ENCODE measurements at places on chromosomes 2 and 18.

DNA sequence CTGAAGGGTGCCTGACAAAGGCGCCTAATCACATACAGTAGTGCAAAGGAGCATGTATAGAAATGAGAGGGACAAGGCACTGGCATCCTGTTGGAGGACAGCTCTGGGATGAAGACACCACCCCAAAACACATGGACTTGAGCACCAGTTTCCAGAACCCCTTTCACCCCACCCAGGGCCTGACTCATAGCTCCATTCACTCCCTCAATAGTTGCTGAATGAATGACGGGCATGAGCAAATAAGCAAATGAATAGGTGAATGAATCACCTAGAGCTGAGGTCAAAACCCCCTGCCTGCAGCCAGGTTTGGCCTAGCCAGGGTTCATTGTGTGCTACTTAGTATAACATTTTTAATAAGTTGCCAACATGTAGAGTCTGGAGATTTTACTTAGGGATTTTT, 66.3 kb downstream of the NRP2 start:
- no peak for DNase-seq

- no peak for DNase-seq
These were observed 250.6 kb downstream of the CD226 start for GRCh38 chr18:69697069-69697468.

GRCh38 chr18:24995755-24996154, 356.2 kb downstream of the ZNF521 start:
- no peak for DNase-seq

DNA sequence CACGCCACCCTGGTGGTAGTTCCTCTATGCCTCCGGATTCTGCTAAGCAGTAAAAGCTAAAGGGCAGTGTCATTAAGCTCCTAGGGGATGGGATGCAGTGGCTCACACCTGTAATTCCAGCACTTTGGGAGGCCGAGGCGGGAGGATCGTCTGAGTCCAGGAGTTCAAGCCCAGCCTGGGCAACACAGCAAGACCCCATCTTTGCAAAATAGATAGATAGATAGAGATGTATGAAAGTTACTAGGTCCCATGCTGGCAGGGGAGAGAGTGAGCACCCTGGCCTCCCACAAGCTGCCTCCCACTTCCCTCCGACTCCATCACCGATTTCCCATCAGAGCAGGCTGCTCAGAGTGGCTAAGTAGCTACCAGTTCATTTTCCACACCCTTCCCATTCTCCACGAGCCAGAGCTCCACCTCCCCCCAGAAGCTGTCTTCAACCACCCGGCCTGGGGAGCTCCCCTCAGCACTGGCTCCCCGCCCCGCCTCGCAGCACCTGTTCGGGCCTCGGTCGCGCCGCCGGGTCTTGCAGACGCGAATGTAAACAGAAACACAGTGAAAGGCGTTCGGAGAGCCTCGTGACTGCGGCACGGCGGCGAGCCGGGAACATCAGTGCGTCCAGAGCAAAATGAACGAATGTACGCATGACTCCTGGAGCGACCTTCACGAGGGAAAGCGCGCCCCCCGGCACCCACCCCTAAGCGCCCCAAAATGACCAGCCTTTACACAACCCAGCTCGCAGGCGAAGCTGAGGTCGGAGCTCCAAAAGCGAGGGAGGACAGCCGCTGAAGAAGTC, 598 bp upstream of the CEP68 start:
- no peak for DNase-seq

DNA sequence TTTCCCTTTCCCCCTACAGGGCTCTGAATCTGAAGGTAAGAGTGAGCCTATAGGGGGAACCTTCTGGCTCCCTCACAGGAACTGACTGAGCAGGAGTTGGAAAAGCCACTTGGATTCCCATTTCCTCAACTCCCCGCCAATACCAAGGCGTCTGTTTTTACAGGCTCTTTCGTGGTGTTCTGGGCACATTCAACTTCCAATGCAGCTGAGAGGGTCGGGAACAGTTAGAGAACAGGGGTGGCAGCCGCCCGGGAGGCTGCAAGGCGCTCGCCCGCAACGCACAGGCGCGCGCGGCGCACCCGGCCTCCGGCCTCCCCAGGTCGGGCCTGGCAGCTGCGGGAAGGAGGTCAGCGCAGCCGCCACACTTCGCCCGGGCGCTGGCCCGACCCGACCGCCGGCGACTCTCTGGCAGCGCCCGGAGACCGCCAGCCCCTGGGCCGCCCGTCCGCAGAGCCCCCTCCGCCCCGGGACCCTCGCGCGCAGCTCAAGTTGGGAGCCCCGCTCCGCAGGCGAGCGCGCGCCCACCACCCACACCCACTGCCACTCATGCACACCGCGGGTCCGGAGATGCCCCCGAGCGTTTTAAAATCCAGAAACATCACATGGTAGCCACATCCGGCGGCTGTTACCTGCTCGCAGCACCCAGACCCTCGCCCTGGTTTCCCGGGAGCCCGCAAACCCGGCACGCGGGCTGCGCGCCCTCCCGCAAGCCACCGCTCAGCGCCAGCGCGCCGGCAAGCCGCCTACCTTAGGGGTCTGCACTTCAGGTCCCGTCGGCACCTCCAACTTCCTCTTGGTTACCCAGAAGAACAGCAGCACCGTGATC, 816 bp downstream of the GALNT14 start:
- DNase-seq = no peak

- no peak for DNase-seq
These were observed 53.5 kb downstream of the CDH19 start for GRCh38 chr18:66550366-66550765.

DNA sequence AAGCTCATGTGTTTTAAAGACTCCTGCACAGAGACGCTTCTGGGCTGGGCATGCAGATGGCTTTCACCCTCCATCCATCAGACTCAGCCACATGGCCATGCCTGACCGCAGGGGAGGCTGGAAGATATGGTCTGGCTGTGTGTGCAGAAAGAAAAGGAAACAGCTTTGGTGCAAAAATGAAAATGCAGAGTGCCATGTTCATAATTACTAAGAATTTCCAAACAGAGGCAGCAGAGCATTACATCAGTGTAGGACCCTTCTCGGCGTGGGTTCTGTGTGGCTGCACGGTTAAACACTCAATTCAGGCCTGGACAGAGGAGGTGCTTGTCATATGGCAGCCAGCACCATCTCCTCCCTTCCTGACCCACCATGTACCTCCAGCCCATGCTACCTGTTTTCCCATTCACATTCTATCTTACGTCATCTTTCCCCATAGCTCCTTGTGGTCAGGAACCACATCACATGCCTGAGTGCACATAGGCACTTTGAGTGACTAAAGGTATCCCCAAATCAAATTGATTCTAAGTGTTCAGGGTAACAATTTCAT, 200.3 kb upstream of the ID2 start:
- DNase-seq = no peak

DNA sequence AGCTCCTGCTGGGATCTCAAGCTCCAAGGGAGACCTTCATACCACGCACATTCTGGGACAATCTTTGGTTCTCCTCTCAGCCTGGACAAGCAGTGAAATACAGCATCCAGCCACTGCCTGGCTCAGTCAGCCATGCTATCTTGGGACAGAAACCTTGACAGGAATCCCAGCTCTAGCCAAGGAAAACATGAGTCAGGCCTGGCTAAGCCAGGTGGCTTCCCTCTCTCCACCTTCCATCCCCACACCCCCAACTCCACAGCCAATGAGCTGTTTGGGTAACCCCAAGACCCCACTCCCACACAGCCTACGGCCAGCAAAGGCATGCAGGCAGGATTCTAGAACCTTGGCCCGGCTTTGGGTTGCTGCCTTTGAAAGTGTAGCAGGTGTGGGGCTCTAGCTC, 64.9 kb downstream of the MCFD2 start:
- DNase-seq = no peak
